Fibroblast of villous mesenchyme (primary cell): ENCODE measurements at places on chromosomes 6 and 20.

DNA sequence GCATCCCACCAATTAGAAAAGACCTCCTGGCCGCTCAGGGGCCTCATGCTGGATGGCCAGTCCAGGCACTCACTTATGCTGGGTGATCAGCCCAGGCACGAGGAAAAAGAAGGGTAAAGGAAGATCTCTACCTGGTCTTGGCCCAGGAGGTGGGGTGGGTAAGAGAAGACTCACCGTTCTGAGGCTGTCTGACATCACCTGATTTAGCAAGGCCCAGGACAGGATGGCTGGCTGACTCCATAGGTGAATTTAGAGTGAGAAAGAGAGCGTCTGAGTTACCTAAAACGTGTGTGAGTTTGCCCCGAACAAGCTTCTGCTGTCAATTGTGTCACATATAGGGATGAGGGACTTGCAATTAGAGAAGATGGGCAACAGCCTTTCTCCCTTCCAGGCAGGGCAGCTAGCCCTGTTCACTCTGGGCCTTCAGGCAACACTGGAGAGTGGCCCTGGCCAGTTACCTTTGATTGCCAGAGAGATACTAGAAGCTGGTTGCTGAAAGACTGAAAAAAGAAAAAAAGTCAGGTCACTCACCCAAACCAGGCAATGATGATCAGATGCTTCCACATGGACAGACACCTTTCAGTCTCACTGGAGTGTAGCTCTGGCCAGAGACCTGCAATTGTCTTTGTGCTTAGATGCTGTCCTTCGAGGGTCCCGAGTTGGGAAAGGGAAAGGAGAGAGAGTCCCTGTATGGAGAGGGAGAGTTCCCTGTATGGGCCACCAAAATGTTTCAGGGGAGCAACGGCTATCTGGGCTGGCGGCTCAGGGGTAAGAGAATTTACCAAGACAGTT, 35.7 kb upstream of the IER3 start:
- DNase-seq: no peak

DNA sequence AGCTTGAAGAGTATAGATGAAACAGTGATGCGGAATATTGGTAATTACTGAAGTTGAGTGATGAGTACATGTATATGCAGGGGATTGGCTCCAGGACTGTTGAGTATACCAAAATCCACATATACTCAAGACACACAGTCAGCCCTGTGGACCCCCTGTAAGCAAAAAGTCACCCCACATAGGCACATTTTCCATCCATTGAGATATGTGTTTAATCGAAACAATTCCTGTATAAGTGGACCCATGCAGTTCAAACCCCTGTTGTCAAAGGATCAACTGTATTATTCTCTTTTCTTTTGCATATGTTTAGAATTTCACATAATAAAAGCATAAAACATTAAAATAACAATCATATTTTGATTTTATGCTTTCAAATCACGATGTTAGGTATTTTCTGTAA, 32.1 kb upstream of the FILIP1 start:
- DNase-seq: no peak

GRCh38 chr6:159983641-159984080, 14.8 kb downstream of the IGF2R start:
- peak; percentile 64 for DNase-seq

DNA sequence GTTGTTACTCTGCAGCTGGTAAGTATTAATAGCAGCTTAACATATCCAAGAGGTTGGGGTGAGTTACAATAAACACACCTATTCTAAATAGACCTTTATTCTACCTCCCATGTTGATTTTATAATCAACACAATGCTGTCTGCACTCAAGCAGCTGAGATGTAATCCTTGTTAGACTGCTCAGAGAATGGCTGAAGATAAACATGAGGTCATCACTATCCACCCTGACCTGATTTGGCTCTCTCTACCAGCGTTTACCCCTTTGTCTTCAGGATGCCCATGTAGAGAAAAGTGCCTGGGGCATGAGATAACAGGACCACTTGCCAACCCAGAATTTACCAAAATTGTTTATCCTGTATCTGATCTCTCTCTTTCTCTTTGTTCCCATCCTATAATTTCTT, 220.7 kb upstream of the DEFB112 start:
- DNase-seq: no peak

DNA sequence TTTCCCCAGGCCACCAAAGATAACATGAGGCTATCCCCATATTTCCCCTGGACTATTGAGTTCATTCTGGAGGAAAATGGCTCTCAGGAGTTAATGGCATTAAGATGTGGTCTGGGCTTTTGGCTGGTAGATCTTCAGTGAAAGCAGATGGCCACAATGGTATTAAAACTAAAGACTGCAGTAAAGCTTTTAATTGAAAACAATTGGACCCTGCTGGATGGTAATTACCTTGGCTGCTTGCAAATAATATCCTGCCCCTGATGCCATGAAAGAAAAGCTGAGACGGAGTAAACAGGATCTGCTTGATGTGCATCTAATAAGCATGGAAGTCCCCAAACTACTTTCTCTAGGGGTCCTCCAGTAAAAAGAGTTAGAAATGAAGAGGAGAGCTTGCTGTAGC, 255.8 kb downstream of the QKI start:
- DNase-seq: no peak

- peak; percentile 55 for DNase-seq
These were observed 17.5 kb upstream of the FAM110A start for GRCh38 chr20:815914-816606.

DNA sequence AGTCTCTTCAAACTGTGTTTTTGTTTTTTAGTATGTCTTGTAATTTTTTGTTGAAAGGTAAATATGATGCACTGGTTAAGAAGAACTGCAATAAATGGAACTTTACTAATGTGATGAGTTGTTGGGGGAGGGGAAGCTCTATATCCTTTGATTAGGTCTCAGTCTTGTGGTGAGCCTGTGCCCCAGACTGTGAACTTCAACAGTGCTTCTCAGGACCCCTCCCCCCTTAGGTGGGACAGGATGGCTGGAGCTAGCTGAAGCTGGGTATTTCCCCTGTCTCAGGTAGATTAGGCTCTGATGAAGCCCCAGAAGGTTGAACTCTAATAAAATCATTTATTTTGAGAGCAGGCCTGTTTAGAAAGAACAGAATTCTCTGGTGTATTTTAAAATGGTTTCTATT, 31.4 kb upstream of the TASP1 start:
- DNase-seq: no peak

DNA sequence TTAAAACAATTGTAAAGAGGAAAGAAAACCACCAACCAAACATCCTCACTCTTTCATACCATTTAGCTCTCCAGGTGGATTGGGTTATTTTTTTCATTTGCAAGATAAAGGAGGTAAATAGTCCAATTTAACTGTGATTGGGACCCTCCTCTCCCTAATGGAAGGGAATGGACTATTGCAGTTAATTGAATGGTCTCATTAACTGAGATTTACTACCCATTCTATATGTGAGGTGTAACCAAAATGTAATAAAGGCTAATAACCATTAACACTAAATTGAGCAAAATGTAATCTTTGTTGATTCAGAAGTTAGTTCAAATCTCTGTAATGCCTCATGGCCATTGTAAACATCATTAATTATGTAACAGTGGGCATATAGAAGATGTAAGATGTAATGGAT, 105.0 kb downstream of the KLHL32 start:
- no peak for DNase-seq

GRCh38 chr6:56803594-56803993, 151.3 kb upstream of the BEND6 start:
- peak; percentile 69 for DNase-seq

DNA sequence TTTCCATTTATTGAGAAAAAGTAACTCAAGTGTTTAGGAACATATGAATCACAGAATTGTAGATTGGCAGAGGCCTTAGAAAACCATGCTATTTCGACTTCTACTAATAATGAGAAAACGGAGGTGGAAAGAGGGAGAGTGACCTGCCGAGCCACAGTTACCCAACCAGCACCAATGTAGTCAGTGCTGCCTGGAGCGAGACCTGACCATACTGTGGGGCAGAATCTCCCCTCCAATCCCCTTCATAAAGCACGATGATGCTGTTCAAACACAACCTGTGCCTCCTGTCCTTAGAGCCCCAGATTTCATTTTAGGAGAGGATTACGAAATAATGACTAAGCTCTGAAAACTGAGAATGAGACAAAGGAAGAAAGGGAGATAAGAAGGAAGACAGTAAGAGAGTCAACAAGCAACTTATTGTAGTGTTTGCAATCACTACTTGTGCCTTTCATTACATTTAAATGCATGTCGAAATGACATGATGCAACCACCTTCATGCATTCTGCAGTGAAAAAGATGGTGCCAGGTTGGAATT, 70.6 kb downstream of the ATXN1 start:
- peak; percentile 58 for DNase-seq

DNA sequence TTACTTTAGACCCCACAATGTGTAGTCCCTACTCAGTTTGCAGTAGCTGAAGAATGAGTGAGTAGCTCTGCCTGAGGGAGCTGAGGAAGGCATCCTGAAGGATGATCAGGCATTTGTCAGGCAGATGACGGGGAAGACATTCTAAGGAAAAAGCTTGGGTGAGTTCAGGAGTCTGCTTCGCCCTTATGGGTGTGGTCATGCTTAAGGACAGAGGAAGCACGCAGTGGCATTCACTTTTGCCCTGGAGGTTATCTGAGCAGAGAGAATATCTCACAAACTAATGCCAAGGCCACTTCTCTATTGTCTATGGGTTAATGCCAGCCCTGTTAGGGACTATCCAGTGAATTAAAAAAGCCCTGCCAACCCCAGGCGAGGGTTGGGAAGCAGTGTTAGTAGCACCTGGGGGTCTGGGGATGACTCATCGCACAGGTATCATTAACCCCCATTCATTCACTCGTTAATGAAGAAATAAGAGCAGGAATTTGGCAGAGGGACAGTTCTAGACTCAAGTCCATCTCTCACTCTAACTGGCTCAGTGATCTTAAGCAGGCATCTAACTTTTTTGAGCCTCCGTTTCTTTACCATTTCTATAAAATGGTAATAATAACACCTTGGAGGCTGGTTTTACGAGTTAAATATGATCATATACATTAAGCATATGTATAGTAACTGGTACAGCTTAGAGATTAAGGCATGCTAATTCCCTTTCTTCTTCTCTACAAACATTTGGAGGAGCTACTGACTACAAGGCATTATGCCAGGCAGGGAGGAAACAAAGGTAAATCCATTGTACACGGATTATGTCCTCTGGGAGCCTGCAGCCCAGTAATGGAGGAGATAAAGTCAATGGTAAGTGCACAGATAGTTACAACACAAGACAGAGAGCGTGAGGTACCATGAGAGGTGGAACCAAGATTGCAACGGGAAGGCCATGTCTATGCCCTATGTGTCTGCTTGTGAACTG, 93.2 kb upstream of the AKIRIN2 start:
- DNase-seq: no peak

GRCh38 chr6:108242259-108242658, 18.6 kb downstream of the SNX3 start:
- no peak for DNase-seq

GRCh38 chr6:35371494-35372262, 29.3 kb downstream of the PPARD start:
- DNase-seq: no peak

GRCh38 chr20:44704551-44704971, 10.6 kb upstream of the CCN5 start:
- DNase-seq: peak; percentile 68

DNA sequence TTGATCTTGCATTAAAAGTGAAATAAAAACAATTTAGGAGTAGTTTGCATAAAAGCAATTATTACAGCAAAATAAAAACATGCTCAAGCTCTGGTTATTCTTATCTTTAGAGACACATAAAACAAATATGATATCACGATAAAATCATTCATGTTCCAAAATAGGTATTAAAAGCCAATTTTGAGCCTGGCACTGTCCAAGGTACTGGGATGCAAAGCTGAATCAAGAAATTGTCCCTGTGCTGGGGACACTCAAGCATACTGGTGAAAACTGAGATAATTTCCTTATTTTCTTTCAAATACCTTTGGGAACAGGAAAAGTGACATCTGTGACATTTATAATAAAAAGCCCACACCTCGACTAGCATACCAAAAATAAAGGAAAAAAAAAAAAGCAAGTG, 931 bp upstream of the MTCL3 start:
- peak; percentile 15 for DNase-seq

DNA sequence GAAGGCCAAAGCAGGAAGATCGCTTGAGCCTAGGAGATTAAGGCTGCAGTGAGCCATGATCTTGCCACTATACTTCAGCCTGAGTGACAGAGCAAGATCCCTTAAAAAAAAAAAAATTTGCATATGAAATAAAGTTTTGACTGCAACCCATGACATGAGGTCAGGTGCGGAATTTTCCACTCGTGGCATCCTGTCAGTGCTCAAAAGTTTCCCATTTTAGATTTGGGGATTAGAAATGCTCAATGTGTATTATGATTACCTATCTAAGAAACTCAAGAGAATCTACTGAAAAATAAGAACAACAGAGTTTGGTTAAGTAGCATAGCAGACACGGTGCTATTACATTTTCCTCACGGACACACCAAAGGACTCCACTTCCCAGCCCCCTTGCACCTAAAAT, 11.7 kb downstream of the SLC23A2 start:
- DNase-seq: no peak

DNA sequence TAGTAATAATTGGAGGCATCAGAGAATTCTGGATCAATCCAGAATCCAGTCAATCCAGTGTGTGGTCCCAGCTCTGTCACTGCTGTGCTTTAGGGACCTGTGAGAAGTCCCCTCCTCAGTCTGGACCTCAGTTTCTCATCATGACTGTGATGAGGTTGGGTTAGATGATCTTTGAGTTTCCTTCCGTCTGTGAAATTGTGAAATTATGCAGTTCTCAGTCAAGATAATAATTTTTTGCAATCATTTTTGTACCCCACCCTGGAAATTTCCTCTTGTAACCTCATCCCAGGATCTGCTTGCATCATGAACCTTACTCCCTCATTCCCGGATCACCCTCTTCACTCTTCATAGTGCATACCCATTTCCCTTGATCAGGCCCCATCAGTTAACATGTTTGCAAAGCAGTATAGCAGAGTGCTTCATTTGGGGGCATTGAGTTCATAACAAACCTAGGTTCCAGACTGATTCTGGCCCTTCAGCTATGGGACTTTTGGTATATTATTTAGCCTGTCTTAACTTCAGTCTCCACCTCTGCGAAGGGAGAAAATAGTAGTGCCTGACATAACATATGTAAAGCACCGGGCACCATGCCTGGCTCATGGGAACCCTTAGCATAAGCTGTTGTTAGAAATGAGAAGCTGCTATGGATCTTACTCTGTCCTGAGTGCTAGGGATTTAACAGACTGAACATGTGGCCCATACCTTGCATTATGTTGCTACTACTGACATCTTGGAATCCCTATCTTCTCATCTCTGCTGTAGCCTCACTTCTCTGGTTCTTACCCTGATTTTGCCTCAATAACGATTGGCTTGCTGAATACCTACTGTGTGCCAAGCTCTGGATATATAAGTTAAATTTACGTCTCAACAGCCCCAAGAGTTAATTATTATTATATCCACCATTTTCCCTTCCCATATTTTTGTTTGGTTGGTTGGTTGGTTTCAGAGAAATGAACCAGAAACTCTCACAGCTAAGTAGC, 1.3 kb downstream of the ZNF76 start:
- peak; percentile 68 for DNase-seq
